ENCODE measurements at places on chromosomes 2 and 18.
A peak's percentile ranks its signal among the peaks of the same experiment; 100 is the strongest.

DNA sequence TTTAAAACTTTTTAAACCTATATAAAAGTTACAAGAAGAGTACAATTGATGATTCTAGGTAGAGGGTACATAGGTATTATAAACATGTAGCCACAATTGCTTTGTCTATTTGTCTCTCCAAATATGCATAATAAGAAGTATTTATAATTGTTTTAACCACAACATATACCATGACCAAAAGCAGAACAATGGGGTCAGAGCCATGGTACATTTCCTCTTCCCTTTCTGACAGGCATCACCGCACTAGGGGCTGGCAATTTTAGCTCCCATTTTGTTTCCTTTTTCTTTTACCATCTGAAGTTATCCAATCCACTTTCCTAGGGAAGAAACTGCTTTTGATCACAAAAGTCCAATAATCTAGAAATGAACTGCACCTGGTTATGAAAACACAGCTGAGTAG is 49.3 kb downstream of the TMX3 start:
- no peak for DNase-seq

- DNase-seq = peak; percentile 61
These were observed 1.2 kb downstream of the GYPC start for GRCh38 chr2:126657148-126657635.

DNA sequence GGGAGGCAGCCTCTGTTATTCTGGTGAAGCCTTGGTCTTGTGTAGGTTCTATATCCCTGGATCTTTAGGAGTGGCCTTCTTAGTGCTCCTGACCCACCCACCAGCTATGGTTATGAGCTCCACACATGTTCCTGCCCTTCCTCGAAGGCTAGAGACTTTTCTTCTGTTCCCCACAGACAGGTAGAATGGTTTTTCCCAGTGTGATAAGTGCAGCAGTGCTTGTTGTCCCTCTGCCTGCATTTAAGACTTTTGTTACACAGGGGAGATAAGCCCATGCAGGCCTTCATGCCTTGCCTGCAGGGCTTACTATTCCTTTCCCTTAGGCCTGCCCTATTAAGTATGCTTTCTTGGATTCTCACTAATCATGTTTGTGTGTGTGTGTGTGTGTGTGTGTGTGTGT is 48.4 kb upstream of the DSC1 start:
- DNase-seq = no peak

- DNase-seq = no peak
These were observed 392.6 kb upstream of the ATP5MC3 start for GRCh38 chr2:175574069-175574468.

Measured in adrenal gland (tissue), 19 donors.